Kasumi-1 (cell line): ENCODE measurements at places on chromosomes 2 and 18.

DNA sequence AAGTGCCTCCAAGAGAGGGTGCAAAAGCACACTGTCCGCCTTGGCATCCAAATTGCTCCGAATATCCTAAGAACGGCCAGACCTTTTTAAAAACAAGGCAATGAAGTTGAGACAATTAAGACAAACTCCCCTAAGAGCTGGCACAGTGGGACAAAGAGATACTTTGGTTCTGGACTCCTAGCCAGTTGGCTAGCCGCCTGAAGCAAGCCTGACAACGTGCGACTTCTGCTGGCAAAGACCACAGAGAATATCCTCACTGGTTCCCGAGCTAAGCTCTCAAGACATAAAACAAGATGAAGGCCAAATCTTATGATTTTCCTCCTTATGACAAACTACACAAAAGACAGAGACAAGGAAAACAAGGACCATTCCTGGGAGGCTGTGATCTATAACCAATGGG lies 32.7 kb downstream of the CHRNA1 start:
- DNase-seq, result no peak

DNA sequence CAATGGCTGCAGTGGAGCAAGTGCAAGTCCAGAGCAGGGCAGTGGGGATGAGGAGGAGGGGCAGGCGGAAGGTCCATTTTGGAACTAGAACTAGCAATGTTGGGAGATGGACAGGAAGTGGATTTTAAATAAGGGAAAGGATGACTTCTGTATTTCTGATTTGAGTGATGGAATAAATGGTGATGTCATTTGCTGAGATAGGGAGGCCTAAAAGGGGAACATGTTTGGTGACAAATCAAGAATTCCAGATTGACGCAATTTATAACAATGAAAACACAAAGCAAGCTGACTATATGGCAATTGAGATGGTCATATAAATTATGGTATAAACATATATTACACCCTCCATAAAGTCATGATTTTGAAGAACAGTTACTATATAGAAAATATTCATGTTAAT lies 209.3 kb downstream of the SS18 start:
- DNase-seq, result no peak

- DNase-seq, result no peak
These were observed 28.1 kb upstream of the ASB1 start for GRCh38 chr2:238398577-238398976.

DNA sequence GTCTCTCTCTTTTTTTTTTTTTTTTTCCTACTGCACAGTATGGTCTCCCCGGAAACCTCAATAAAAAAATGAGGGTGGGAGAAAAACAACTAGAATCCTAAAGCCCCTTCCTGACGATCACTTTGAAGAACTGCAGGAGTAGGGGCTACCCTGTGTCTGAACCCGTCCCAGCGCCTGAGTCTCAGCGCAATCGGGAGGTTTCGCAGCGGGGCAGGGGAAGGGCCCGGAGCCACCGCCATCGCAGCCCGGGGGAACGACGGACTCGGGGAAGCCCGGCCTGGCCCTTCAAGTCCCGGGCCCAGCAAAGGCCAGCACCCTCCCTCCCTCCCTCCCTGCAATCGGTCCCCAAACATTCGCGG lies 411 bp downstream of the NARS1 start:
- no peak for DNase-seq

GRCh38 chr18:27239669-27240068 lies 54.6 kb upstream of the CHST9 start:
- DNase-seq, result no peak

GRCh38 chr2:142445023-142445422 lies 314.2 kb upstream of the LRP1B start:
- no peak for DNase-seq

GRCh38 chr2:11995456-11995855 lies 249.0 kb downstream of the LPIN1 start:
- DNase-seq, result no peak

DNA sequence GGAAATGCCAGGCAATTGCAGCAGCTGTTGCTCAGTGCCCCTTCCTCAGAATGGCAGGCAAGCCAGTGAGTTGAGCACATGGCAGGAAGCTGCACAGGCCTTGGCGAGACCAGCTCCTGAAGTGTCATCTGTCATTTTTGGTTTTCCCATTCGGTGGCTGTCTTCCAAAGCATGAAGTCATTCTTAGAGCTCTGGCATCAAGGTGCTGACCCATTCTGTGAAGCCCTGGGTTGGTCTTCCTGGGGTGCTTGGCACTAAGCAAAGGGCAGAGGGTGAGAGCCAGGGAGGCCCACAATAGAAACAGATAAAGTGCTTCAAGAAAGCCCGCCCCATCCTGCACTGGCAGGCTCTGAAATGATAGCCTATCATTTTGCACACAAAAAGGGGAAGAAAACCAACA lies 150.5 kb downstream of the VAPA start:
- DNase-seq, result no peak
